Activated naive CD4-positive, alpha-beta T cell (primary cell): ENCODE measurements at places on chromosomes 11 and 22.

GRCh38 chr11:123065621-123066020, 3.7 kb upstream of the HSPA8 start:
- no peak for DNase-seq

GRCh38 chr11:65420506-65420905, 2.1 kb upstream of the NEAT1 start:
- DNase-seq: no peak

GRCh38 chr11:60316317-60316716, 10.7 kb upstream of the MS4A6E start:
- no peak for DNase-seq

DNA sequence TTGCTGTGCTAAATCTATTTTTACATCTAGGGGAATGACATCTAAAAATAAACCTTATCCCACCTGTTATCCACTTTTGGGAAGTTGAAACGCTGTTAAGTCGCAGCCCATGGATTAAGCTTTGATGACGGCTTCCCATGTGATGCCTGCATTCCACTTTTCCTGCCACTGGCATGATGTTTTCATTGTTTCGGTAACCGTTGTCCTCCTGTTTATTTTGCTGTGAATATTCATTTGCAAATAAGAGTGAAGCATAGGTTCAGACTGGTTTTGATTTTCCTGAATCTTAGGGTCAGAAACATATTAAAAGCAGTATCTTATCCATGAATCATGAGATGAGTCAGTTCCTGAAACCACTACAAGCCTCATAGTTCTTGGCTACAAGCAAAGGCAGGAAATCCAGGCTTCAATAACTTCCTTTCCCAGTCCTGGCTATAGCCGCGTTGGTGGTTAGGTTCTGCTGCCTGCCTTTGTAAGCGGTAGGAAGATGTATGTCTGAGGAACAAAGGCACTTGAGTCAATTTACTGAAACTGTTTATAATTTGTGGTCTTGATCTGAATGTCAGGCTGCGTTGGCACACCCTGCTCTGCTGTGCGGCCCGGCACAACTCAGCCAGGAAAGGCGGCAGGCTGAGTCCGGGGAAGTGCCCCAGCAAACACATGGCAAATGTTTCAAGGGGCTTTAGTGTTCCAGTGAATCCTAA, 19.4 kb downstream of the TEAD1 start:
- no peak for DNase-seq

GRCh38 chr22:32854351-32854804, 52.9 kb downstream of the TIMP3 start:
- DNase-seq: no peak

- no peak for DNase-seq
These were observed 2.6 kb downstream of the NPTXR start for GRCh38 chr22:38841211-38841610.

DNA sequence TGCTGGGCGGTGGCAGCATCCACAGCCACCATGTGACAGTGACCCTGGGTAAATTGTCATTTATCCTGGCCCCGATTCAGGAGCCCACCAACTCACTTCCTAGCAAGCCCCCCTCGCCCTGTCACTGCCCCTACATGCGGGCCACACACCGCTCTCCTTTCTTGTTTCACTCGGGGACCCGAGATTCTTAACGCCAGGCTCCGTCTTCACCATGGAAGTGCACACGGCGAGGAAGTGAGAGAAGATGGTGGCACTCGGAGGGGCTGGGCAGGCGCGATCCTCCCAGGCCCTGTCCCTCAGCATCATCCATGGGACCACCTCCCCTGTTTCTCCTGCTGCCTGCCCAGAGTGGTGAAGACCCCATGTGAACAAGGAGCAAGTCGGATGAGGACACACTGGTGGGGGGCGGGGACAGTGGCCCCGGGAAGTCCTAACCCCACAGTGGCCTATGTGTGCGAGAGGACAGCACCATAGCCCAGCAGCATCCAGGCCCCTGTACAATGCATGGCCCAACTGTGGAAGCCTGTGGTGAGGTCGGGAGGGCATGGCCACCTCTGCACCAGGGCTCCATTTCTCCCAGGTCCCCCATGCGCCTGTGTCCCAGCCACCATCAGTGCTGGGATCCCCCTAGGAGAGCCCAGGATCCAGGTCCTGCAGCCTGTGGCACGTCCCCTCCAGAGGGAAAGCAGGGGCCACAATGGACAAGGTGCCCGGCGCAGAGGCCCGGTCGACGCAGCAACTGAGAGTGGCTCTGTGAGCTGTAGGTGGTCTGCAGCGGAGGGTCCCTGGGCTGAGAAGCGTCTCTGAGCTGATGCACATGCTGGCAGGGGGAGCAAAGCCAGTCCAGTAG, 262.8 kb downstream of the BRD1 start:
- no peak for DNase-seq

- DNase-seq: no peak
These were observed 63.7 kb downstream of the MICAL2 start for GRCh38 chr11:12174128-12174476.
